ENCODE measurements at places on chromosomes 6 and 20.

DNA sequence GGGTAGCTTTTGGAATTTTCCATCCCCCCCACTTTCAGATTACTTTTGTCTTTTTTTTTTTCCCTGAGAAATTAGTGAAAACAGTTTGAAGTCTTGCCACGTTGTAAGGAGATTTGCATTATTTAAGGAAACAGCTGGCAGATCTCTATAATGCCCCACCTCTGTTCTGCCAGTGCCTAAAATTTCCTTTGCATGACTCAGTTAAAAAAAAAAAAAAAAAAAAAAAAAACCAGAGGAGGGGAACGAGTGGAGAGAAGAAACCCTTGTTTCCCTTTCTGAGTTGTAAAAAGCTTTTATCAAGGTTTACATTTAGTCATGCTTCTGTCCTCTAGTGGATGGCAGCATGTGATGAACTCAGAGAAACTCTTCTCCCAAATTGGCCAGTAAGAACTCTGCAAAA, 33.5 kb downstream of the CARMIL1 start:
- no peak for DNase-seq

DNA sequence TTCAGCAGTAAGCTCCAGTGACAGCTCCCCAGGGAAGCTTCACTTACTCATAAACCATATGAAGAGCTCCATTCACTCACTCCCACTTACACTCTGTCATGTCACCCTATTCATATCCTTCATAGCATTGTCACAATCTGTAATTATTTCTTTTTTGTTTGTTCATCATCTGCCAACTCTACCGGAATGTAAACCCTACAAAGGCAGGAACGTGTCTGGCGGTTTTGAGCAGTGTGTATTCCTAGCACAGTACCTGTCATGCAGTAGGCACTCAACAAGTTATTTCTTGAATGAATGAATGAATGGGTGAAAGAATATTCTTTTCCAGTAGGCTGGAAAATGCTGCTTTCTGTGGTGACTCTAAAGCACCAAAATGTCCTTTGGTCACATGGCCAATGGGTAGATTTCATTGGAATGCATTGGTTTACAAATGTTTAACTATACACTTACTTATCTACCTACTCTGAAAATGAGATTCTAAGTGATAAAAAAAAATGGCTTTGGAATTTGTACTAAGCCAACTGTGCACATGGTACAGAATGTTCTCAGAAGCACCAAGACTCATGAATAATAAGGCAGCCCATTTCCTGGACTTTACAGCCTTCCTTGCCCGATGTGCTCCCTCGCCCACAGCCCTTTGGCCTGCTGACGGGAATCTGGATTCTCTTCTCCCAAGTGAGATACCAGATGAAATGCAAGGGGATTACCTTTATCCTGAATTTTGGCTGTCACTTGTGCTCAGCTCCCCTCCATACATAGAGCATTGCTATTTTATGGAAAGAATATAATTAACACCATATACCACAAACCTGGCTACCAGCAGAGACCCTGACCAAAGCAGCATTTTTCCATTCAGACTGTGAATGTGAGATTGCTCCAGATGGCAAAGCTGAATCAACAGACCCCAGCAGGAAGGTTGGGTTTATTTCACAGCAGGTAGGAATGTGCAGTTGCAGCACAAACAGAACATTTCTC, 273.3 kb downstream of the ALDH8A1 start:
- DNase-seq, result no peak

GRCh38 chr6:99014061-99014460, 66.3 kb upstream of the FBXL4 start:
- no peak for DNase-seq

- no peak for DNase-seq
These were observed 354.4 kb upstream of the KCNQ5 start for GRCh38 chr6:72267470-72267869.

GRCh38 chr6:136440203-136440602, 110.0 kb downstream of the MAP7 start:
- no peak for DNase-seq

GRCh38 chr20:25368526-25368925, 22.1 kb downstream of the ABHD12 start:
- DNase-seq, result no peak

- DNase-seq, result no peak
These were observed 249.3 kb downstream of the PRKN start for GRCh38 chr6:162478192-162478671.

GRCh38 chr6:132797951-132798868, at the start of gene SLC18B1:
Gene SLC18B1, minus strand, starts transcription at chr6:132798637. Its CDS starts 181 bp downstream, at chr6:132798456.
- DNase-seq, result peak; percentile 78

- no peak for DNase-seq
These were observed 65.5 kb downstream of the YTHDF1 start for GRCh38 chr20:63150391-63150898.

DNA sequence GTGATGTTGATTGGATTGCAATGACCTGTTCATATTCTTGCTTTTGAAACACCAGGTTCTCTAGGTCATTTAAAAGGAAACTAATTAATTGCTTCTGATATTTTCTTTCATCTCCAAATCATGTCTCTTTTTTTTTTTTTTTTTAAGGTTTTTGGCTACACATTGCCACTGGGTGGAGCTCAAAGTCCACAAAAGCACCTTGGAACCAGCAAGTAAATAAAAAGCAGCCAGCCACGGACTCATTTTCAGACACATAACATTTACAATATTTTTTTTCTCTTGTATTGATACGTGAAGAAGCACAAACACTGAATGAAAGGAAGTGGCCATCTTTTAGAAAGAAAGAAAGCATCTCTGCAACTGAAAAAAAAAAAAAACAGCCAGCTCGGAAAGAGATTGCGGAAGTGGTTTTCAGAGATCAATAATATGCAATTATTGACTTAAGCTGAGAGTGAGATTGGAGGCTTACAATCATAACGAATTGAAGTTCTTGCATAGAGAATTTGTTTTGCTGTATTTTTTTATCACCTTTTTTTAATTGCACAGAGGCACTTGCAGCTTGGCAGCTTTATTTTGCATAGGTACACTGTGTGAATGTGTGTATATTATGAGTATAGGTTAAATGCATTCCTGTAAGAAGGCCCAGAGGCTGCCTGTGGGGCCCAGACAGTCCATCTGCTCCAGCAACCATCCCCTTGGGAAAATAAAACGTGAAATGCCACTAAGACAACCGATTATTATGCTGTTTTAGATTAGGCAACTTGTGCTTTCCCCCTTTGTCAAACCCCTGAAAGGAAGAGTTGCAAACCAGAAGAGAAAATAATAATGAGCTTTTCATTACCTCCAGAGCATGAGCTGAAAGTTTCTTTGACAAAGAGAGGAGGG, 28.2 kb downstream of the CGA start:
- DNase-seq, result no peak

GRCh38 chr6:143062551-143062950, 1.9 kb downstream of the AIG1 start:
- DNase-seq, result no peak

DNA sequence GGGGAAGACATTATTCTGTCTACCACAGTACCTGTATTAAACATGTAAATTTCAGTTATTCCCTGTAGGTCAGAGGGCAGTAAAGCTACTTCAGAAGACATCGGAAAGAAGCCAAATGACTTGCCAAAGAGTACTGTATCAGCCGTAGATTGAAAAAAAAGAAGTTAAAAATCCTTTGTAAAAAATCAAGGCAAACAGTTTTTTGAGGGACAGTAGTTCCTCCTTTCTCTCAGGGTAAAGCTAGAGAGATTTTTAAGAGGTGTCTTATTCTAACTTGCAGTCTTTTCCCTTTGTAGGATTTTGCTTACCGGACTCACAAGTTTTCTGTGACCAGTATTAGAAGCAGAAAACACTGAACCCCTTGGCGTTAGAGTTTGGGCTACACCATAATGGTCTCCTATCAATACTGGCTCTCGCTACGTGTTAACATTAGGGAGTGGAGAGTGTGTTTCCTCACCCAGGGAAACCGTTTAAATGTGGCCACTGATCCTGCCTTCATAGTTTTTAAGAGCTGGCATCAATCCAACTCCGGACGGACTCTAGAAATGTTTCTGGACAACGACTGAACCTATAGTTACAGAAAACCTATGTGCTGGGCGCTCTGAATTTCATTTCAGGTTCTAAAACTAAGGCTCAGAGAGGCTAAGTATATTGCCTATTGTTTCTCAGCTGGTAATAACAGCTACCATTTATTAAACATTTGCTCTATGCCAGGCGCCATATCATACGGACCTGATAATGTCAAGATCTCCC, 1.3 kb upstream of the ASXL1 start:
- DNase-seq, result no peak

GRCh38 chr6:52537001-52537753, 39.7 kb downstream of the TRAM2 start:
- DNase-seq, result no peak

GRCh38 chr6:83928286-83928685, 68.8 kb downstream of the CYB5R4 start:
- no peak for DNase-seq

- no peak for DNase-seq
These were observed 78.8 kb upstream of the RALY start for GRCh38 chr20:33914919-33915318.

DNA sequence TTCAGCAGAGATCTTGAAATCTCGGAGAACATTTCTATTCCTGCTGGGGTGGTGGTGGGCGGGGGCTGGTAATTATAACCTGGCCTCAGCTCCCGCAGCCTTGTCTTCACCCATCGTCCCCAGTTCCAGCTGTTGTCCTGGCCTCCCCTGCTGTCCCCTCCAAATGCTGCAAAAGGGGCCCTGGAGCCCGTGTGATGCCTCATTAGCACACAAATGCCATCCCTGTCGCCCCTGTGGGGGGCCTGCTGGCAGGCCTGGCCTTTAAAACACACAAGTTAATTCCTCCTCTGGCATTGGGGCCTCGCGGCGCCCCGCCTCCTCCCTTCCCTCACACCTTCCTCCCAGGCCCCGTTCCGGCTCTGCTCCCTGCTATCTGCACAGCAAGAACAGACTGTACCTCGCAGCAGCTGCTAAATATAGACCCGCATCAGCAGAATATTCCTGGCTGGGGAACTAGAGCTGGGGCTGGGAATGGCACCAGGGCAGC, 85.7 kb downstream of the CDH22 start:
- no peak for DNase-seq

DNA sequence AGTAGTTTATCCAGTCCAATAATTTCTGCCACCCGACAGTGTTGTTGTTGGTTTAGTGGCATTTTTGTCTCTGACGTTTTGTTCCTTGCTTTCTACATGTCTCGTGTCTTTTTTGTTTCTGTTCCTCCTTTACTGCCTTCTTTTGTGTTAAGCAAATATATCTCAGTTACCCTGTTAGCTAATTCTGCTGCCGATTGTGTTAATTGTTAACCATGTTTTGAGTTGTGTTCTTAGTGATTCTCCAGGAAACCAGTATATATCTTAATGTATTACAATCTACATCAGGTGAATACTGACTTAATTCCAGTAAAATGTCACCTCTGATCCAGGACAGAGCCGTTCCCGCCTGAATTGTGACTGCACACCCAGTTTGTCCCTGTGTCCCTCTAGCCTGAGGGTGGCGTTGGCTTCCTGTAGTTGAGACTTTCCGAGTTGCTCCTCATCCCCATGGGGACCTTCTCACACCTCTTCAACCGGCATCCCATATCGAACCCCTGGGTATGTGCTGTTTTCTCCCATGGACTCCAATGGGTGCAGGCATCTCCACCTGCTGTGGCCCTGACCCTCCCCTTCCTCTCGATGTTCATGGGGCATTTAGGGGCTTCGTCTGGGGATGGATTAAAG, 35.8 kb upstream of the BHLHE23 start:
- DNase-seq, result no peak

GRCh38 chr20:3312940-3313682, 74.1 kb upstream of the SLC4A11 start:
- no peak for DNase-seq

GRCh38 chr20:24598996-24599395, 129.6 kb downstream of the SYNDIG1 start:
- DNase-seq, result no peak

- no peak for DNase-seq
These were observed 99.7 kb downstream of the ZMYND8 start for GRCh38 chr20:47256668-47257236.

- no peak for DNase-seq
These were observed 502.4 kb upstream of the SULF2 start for GRCh38 chr20:48287552-48288170.

DNA sequence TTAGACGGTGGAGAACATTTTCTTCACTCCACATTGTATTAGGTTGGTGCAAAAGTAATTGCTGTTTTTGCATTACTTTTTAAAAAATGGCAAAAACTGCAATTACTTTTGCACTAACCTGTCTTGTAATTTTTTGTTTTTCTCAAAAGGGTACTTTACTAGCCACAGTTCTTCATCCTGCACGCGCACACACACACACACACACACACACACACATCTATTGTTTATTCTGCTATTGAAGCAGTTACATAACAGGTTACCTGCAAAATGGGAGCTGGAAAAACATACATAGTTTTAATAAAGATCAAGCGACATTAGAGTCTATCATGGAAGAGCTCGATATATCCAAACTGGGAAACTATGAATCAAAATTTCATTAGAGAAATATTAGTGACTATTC, 235.2 kb downstream of the SIM1 start:
- DNase-seq, result no peak

GRCh38 chr6:166675736-166676135, 48.7 kb upstream of the RPS6KA2 start:
- DNase-seq, result no peak

DNA sequence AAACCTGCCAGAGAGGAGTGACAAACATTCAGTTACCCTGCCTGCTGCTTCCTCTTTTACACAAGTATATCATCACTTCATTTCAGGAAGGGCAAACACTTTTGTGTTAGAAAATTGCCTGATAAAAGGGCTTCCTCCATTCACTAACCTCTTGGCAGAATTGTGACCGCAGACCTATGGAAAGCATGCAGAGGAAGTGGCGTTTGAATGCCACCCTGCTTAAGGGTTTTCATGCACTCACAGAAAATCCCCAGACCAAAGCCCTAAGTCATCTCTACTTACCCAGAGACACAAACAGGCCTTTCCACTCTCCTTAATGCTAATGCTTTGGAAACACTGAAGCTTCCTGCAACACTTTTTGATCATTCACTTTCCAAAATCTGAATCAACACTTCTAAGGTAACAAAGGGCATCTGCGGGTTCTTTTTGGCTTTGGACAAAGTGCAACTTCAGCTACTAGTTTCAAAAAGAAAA, 22.1 kb upstream of the RALGAPA2 start:
- no peak for DNase-seq

GRCh38 chr6:28867086-28867409, 56.7 kb downstream of the TRIM27 start:
- DNase-seq, result no peak

DNA sequence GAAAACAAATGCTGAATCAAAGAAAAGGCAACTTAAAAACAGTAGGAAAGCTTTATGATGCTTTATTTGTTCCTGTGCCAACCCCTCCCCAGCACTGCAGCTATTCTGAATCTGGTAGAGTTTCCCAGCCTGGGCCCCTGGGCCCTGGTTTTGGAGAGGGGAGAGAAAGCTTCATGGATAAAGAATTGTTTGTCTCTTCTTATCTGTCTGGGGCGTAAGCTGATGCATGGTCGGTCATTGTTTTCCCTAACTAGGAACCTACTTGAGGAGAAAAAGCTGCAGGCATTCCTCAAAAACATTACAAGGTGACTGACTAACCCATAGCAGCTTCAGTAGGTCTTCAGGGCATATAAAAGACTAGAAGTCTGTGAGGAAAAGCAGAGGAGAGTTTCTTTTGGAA, 758.1 kb upstream of the EPHA7 start:
- no peak for DNase-seq
